ENCODE measurements at places on chromosomes 11 and 22. TPM values are rescaled to one million over a fixed set of nuclear protein-coding genes. Genes with fewer than 3 reads are reported as not detected.

- DNase-seq, result peak; percentile 95
Measured at GRCh38 chr22:20298803-20299745, 20.8 kb downstream of the DGCR6L start.

GRCh38 chr11:63443714-63444113 lies 47.3 kb downstream of the PLAAT5 start:
- DNase-seq, result no peak

The MPPED2 gene
- 4.1 TPM for total RNA-seq

- DNase-seq, result no peak
Measured at GRCh38 chr11:9990221-9990973, 303.6 kb downstream of the SBF2 start.

GRCh38 chr22:44412136-44412731 lies 85.8 kb downstream of the RTL6 start:
- no peak for DNase-seq

- no peak for DNase-seq
Measured at GRCh38 chr11:125807909-125808308, 20.0 kb downstream of the PATE3 start.

The RPS6KB2 gene
- total RNA-seq, result 29.7 TPM

GRCh38 chr11:124172101-124172500 lies 11.0 kb upstream of the OR10D3 start:
- DNase-seq, result no peak

Measured in stomach (tissue), 19 donors.